ENCODE measurements at places on chromosomes 1 and 21.
A peak's percentile ranks its signal among the peaks of the same experiment; 100 is the strongest.

DNA sequence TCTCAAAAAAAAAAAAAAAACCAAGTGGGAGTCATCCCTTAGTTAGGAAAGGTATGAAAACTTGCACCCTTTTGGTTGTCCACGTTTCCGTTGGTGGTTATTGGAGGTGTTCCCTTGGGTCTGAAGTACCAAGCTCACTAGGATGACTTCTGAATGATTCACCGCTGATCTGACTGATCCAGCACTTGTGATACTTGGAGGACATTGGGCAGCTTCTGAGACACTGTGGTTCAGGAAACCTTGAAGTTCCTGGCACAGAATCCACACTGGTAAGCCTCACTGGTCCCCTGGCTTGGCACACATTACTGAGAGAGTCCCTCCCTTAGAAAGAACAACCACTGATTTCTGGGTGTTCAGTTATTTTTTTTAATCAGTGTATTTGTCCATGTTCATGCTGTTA, 91.9 kb downstream of the RYR2 start:
- no peak for DNase-seq

GRCh38 chr1:150106341-150106740, 38.8 kb downstream of the VPS45 start:
- DNase-seq = no peak

DNA sequence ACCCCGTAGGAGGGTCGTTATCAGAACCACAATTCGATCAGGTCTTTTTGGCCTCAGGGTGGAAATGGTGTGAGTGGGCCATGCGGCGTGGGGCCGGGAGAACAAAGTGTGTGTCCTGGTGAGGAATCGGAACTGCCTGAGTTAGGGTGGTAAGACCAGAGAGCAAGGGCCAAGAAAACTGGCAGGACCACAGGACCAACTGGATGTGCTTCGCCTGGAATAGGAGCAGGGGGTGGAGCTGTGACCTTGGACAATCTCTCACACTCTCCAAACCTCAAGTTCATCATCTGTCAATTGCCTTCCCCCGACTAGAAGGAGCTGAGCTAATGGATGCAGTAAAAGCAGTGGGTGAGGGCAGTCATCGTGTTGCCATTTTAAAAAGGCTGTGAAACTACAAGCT, 59.5 kb downstream of the NAV1 start:
- DNase-seq = no peak

DNA sequence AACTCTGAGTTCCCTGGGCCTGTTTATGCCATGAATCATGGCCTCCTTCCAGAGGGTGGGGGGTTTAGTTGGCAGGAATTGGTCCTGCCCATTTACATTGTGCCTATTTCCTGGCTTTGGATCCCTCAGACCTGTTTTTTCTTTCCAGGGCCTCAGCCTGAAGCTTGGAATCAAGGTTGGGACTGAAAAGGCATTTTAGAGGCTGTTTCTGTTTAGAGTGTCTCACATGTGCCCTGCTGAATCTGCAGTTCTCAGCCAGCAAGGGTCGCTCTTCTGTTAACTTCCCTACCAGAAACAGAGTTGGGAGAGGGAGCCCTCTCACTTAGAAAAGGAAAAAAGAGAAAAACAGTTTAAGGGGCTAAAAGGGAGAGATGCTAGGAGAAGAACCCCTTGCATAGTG, 191.1 kb downstream of the PTPRC start:
- no peak for DNase-seq

DNA sequence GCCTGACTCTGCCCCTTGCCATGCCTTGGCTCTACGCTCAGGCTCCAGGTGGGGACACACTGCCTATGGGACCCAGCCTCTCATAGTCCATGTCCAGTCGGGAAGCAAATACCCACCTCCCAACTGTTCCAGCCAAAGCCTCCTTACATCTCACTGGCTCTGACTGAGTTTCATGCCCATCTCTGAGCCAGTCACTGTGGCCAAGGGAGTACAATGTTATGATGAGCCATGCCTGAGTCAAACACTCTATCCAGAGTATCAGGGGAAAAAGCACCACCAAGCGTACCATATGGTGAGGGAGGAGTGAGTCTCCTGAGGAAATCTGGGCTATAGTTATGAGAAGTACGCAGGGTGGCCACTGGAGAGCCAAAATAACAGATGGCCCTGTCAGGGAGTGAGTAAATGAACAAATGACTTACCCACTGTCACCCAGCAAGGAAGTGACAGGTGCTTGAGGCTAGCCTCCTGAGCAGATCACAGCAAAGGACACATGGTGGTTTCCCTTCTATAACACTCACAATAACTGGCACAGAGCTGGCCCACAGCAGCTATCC, 236.6 kb upstream of the GJB5 start:
- DNase-seq = no peak

- no peak for DNase-seq
Observed at GRCh38 chr1:63828322-63829044, 54.7 kb downstream of the ROR1 start.

DNA sequence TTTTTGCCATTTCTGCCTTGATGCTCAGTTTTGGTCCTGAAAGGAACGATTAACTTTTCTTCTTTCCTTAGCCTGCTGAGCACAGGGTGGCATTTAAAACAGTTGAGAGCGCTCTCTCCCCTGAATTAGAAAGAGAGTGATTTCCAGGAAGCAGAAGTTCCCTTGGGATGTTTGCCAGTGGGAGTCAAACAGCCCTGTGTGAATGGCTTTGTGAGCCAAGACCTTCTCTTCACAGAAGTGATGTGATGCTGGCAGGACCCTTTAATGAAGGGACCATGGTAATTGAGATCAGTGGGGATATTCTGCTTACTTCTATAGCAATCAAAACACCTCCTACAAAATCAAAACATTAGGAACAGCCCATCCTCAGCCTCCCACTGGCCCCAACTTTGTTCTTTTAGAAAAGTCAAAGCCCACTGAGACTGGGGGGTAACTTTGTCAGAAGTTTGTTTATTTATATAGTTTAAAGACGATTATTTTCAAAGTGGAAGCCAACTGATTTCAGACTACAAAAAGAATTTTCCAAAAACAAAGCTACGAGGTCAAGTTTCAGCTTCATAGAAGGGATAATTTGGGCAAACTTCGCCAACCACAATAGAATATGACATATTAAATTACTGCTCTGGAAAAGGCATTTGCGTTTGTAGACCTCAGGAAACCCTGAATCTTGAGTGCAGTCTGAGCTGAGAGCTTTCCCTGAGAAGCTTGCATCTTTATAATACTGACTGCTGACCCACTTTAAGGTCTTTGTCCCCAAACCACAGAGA, 122.7 kb downstream of the GABPA start:
- DNase-seq = no peak

DNA sequence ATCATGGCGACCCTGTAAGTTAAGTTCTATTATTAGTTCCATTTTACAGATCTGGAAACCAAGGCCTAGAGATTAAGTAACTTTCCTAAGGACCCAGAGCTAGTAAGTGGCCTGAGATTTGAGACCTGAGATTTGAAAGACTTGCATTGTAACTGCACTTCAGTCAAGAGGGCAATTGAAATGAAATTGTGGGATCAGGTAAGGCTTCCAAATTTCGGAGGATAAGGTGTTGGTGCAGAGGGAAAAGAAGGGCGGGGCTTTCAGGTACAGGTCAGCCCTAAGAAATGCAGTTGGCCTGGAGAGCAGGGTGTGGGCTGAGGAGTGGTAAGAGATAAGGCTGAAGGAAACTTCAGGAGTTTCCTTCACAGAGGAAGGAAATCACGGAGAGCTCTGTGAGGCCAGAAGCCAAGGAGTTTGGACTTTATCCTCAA, 51.1 kb downstream of the SLC16A1 start:
- DNase-seq = no peak

- no peak for DNase-seq
Observed at GRCh38 chr1:14929547-14930246, 223.8 kb upstream of the TMEM51 start.

DNA sequence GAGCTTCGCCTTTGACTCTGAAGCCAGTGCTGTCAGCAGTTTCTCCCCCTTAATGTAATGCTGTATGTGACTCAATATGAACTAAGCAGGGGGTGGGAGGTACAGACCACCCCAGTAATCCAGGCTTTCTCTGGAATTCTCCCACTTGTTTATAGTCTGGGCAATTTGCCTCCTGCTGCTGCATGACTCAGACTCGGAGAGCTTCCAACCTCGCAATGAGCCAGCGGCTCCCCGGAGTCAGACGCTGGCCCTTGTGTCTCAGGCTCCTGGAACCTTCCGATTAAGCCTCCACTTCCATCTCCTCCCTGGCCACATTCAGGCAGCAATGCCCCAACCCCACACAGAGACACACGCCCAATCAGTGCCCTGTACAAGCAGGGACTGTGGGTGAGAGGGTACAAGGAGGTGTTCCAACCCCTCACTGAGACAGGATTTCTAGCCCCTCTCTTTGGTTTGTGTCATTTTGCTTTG, 471.7 kb upstream of the VAMP3 start:
- DNase-seq = no peak

DNA sequence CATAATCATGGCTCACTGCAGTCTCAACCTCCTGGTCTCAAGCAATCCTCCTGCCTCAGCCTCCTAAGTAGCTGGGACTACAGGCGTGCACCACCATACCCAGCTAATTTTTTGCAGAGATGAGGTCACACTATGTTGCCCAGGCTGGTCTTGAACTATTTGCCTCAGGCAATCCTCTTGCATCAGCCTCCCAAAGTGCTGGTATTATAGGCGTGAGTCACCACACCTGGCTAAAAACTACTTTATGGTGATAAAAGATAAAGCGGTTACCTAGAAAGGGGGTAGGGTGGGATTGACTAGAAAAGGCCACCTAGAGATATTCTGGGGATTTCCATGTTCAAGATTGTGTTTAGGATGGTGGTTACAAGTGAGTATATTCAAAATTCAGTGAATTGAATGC, 5.0 kb downstream of the TSTD1 start:
- DNase-seq = no peak

- no peak for DNase-seq
Observed at GRCh38 chr21:33402001-33402979, 923 bp upstream of the IFNGR2 start.

- DNase-seq = peak; percentile 27
Observed at GRCh38 chr1:19704247-19705113, 39.8 kb downstream of the HTR6 start.

GRCh38 chr1:152182431-152182830, 23.4 kb upstream of the RPTN start:
- no peak for DNase-seq

GRCh38 chr1:93447481-93448291, at the start of gene FNBP1L:
TSS of gene FNBP1L (plus strand) at chr1:93448118. CDS start at chr1:93448282, 164 bp downstream.
- peak; percentile 41 for DNase-seq

- DNase-seq = no peak
Observed at GRCh38 chr1:215003686-215004085, 78.9 kb upstream of the KCNK2 start.

DNA sequence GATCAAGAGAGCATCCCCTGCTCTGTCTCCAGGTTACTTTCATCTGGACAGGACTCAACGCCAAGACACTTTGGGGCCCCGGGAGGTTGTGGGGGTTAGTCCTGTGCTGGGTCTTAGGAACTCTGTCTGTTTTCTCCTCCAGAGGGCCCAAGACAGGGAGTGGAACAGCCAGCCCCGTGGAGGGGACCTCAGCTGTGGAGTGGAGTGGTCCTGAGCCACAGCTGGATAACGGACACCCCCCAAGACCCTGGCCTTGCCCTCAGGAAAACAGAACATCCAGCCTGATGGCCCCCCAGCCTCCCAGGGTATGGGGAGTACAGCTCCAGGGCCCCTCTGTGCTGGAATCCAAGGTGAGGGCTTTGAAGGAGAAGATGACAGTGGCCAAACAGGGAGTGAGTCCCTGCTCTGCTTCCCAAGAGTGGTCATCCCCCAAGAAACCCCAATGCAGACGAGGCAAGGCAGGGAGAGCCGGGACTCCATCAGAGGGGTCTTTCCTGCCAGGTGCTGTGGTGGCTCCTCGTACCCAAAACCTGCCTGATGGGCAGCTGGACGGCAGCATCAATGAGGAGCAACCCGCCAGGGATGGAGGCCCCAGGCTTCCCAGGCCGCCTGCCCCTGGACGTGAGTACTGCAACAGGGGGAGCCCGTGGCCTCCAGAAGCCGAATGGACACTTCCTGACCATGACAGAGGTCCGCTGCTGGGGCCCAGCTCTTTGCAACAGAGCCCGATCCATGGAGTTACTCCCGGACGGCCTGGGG, 3.5 kb downstream of the KIAA1614 start:
- DNase-seq = no peak

DNA sequence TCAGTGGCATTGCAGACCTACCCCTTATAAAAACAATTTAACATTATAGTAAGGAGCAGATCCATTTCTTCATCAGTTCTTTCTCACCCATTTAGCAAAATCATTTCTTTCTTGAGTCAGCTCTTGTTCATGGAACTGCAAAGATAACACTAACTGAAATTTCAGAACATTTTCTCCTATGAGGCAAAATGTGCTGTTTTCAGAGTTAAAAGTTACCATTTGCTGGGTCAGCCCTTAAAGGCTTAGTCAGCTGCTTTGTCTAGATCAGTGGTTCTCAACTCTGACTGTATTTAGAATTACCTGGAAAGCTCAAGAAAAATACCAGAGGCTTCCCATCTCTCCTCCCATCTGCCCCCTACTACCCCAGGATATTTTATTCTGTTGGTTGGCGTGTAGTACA, 12.2 kb downstream of the METTL13 start:
- no peak for DNase-seq

- no peak for DNase-seq
Observed at GRCh38 chr1:155051777-155052398, 772 bp downstream of the ADAM15 start.

GRCh38 chr21:34618941-34619340, 4.0 kb upstream of the RCAN1 start:
- no peak for DNase-seq

DNA sequence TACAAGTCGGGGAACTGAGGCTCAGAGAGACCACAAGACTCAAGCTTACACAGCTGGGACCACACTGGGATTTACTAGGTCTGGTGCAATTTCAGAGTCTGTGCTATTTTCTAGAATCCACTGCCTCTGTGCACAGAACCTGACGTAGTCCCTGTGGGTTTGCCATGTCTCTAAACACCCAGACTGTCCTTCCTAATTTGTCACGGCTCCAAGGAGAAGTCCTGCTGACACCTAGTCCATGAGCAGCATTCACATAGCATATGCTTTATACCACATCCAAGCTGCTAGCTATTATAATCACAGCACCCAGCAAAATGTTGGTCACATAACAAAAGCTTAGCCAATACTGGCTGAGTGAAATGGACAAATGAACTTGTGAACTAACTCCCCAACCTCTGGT, 79.0 kb upstream of the HMGB4 start:
- no peak for DNase-seq

DNA sequence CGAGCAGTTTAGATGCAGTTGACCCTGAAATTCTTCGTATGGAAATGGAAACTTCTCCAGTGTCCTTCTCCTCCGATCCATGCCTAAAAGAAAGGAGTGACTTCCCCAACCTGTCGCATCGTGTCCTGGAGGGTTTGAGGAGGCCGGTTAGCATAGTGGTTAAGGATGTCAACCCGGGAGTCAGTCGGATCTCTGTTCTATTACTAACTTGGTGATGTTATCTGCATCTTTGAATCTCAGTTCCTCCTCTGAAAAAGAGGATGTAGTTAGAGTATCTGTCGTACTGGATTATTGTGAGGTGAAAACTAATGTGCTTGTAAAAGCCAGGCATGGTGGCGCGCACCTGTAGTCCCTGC, 684 bp downstream of the ZBTB8B start:
- DNase-seq = no peak

- no peak for DNase-seq
Observed at GRCh38 chr1:228803421-228803820, 68.1 kb downstream of the RHOU start.

- DNase-seq = no peak
Observed at GRCh38 chr1:67897270-67897949, 64.1 kb upstream of the GNG12 start.

GRCh38 chr1:99748419-99748818, 18.0 kb downstream of the FRRS1 start:
- no peak for DNase-seq

- no peak for DNase-seq
Observed at GRCh38 chr1:204493145-204493983, 1.2 kb downstream of the PIK3C2B start.

All from stimulated activated CD4-positive, alpha-beta T cell treated with anti-CD3 and anti-CD28 coated beads, Interleukin-1b, Interleukin-23, amount 100 ng/mL, for 1 hour (primary cell).